ENCODE measurements at places on chromosomes 2 and 18.
A peak's percentile ranks its signal among the peaks of the same experiment; 100 is the strongest.

- ATAC-seq = peak; percentile 58
Observed at GRCh38 chr18:34880882-34881834, 160.1 kb upstream of the MAPRE2 start.

- ATAC-seq = no peak
Observed at GRCh38 chr2:42107249-42108042, 59.6 kb downstream of the PKDCC start.

- ATAC-seq = no peak
Observed at GRCh38 chr2:63721082-63721424, 120.6 kb upstream of the UGP2 start.

DNA sequence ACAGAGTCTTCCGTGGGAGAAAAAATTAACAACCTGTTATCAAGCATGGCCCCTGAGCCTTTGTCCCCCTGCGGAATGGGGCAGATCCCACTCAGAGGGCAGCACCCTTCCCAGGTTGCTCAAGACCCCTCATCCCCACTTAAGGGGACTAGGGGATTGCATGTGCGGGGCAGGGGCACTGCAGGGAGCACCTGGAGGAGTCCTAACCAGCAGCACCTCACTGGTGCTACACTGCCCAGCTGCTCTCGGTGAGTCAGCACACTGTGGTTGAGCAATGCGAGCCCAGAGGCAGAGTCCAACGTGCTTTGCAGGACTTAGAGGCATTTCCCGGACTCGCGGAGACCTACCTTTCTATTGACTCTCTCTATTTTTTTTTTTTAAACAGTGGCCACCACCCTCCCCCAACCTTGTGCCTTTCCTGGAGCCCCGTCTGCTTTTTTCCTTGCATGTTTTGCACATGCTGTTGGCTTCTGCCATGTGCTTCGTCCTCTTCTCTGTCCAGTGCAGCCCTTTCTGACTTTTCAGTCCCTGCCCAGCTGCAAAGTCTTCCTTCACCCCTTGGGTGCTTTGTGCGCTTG, 74.0 kb downstream of the IL1R2 start:
- ATAC-seq = no peak

Measured in gastroesophageal sphincter (tissue), 4 donors.